ENCODE measurements at places on chromosomes 12 and 14.

GRCh38 chr12:119593578-119594398 lies at the start of gene TMEM233:
TSS of gene TMEM233 (plus strand) at chr12:119593774. CDS start at chr12:119593849, 75 bp downstream.
- peak; percentile 37 for DNase-seq

DNA sequence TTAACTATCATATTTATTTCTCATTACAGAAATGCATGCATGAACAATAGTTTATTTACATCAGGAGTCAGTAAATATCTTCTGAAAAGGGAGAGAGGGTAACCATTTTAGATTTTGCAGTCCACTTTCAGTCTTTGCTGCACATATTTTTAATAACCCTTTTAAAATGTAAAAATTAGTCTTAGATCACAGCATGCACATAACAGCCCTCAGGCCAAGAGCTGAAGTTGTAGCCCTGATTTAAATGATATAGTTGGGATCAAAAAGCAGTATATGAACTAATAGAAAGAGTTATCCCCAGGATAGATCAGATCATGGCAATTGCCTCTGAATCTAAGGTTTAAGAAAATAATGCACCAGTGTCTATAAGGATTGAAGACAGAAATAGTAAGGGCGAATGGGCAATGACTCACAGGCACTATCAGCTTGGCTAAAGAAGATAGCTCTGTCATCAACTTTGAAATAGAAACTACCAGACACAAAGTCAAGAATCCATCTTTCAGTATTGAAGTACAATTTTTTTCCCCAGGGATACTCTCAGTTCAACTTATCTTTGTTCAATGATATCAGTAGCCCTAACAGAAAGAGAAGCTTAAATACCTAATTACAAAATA lies 13.1 kb upstream of the CLEC7A start:
- no peak for DNase-seq

GRCh38 chr12:82648259-82648909 lies 38.3 kb upstream of the TMTC2 start:
- DNase-seq = no peak

- no peak for DNase-seq
These were observed 10.5 kb upstream of the RPLP0 start for GRCh38 chr12:120211243-120211903.

DNA sequence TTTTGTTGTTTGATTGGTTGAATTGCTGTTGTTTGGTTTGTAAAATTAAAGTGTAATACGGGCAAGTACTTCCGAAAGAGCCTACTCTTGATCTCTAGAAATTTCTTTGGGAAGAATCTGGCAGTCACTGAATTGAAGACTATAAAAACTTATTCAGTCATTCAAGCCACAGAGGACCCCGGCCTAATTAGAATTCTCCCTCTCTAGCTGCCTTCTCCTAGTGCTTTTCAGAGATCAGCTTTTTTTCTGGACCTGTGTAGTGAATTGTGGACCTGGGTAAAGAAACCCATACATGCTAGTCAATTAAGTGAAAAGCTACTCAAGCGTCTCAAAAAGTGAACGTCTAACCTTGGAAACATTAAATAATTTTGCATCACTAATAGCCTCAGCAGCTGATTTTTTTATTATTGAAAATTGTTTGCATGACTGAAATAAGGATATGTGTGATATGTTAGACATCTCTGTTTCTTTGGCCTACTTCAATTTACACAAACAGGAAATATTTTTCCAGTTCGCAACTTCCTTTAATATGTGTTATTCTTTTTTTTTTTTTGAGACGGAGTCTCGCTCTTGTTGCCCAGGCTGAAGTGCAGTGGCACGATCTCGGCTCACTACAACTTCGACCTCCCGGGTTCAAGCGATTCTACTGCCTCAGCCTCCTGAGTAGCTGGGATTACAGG lies 27.2 kb downstream of the EFCAB11 start:
- no peak for DNase-seq
